ENCODE measurements at places on chromosomes 2 and 18. TPM values are rescaled to one million over a fixed set of nuclear protein-coding genes. Genes with fewer than 3 reads are reported as not detected.

Gene ASTL
- total RNA-seq, result 6.4 TPM

Gene BCL11A
- not detected for total RNA-seq

Gene ING5
- total RNA-seq, result 28.0 TPM

Gene TET3
- total RNA-seq, result 12.7 TPM

Gene DYNAP
- total RNA-seq, result not detected

Gene MYO1B
- total RNA-seq, result 4.3 TPM

Gene UGT1A9
- not detected for total RNA-seq

Gene MARCO
- not detected for total RNA-seq

Gene EIF5B
- total RNA-seq, result 62.1 TPM

Gene MATN3
- total RNA-seq, result not detected

Gene SMAD4
- 72.7 TPM for total RNA-seq

Gene CEBPZOS
- total RNA-seq, result 37.9 TPM

Gene FAM110C
- 2.1 TPM for total RNA-seq

Gene NIF3L1
- 28.3 TPM for total RNA-seq

Gene MEP1B
- total RNA-seq, result not detected

Gene SH3RF3
- total RNA-seq, result 0.06 TPM

All from activated CD8-positive, alpha-beta memory T cell treated with anti-CD3 and anti-CD28 coated beads, Interleukin-2, amount 10 ng/mL, durations not matched to agents 7 days and 5 days (primary cell).